ENCODE measurements at places on chromosomes 2 and 18.

GRCh38 chr2:232129483-232129882 is 168.0 kb downstream of the DIS3L2 start:
- DNase-seq = no peak

GRCh38 chr2:105324732-105325131 is 4.8 kb downstream of the TGFBRAP1 start:
- DNase-seq = no peak

- no peak for DNase-seq
Measured at GRCh38 chr18:66999003-66999402, 395.1 kb upstream of the CDH19 start.

GRCh38 chr18:75802681-75803080 is 375.2 kb upstream of the SMIM21 start:
- DNase-seq = no peak
